AG08396 (cell line): ENCODE measurements at places on chromosomes 2 and 18.

DNA sequence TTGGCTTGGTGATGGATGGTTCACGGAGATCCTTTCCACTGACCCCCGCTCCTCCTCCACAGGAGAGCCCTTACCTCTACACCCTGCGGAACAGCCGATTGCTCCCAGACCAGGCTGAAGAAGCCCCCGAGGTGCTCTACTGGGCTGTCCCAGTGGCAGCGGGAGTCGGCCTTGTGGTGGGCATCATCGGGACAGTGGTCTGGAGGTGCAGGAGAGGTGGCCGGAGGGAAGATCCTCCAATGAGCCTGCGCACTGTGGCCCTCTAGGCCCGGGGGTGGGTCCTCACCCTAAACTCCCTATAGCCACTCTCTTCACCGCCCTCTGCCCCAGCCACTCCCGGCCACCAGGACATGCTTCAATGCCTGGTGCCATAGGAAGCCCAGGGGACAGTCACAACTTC lies 108.8 kb upstream of the PPP1CB start:
- no peak for DNase-seq

DNA sequence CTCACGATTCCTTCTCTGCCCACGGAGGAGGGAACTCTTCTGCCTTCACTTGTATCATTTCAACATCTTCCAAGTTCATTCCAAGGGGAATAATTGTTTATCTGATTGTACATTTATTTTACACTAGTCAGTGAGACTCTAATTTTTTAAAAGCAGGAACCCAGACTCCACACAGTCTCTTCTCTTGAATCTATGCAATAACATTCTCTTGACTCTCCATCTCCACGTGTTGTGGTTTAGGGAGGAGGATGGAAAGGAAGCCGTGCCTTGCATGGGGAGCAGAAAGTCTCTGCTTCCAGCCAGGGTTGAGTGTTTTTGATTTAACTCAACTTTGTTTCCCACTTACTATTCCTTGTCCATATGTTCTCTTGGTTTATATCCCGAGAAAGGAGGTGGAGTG lies 131.1 kb upstream of the RIOK3 start:
- DNase-seq = no peak

DNA sequence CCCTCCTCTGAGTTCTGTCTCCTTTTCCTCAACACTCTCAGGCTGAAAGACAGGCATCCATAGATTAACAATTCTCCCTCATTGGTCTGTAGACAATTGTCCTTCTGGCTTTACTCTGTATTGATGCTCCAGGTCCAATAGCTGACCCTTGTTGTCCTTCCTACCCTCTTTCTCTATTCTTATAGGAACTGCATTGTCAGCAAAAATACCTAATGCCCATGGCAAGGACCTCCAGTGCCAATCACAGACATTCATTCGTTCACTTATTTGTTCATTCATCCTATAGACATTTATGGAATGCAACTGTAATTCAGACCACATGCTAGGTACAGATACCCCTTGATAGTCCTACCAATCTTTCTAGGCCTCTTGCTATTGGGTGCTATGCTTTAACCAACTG lies 69.8 kb upstream of the DTNA start:
- no peak for DNase-seq

GRCh38 chr2:138637686-138638085 lies 136.1 kb downstream of the SPOPL start:
- no peak for DNase-seq
